Tibial nerve (tissue), 4 donors: ENCODE measurements at places on chromosomes 2 and 18. TPM values are rescaled to one million over a fixed set of nuclear protein-coding genes. Genes with fewer than 3 reads are reported as not detected.

The RAX gene
- total RNA-seq = not detected

The GAD1 gene
- total RNA-seq = not detected

The HOXD3 gene
- 10.6 TPM for total RNA-seq

DNA sequence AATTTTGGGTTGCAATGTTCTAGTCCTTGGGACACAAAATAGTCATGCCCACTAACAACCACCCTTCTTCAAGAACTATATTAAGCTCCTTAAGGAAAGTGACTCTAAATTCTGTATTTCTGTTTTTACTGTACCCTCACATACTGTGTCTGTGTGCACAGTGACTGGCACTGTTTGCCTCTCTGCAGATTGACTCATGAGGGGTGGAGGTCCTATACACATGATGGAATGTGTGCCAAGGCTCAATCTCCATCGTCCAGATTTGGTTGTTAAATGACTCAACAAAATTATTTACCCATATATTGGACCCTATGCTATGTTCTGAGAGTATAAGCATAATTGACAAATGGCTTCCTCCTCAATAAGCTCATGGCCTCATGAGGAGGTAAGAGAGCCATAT is 126.6 kb upstream of the CWC22 start:
- no peak for DNase-seq
